ENCODE measurements at places on chromosomes 12 and 14. TPM values are rescaled to one million over a fixed set of nuclear protein-coding genes. Genes with fewer than 3 reads are reported as not detected.

ALDH1L2 gene
- polyA plus RNA-seq: 62.3 TPM

FAM186B gene
- polyA plus RNA-seq: 0.38 TPM

PRB2 gene
- polyA plus RNA-seq: 0.16 TPM

DNA sequence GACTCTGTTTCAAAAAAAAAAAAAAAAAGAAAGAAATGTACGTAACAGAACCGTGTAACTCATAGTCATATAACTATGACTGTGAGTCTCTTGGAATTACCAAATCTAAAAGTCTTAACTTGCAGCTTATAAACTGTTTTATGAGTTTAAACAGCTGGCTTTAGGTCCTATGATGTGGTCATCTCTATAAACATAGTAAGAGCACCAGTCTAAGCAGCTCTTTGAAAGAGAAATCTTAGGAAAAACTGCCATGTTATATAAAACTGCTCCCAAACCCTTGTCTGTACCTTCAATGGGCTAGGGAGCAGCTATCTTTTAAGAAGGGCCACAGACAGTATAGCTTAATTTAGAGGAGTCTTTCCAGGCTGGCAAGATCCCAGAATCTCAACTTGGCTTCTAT lies 115.5 kb upstream of the AEBP2 start:
- no peak for DNase-seq

- no peak for DNase-seq
Measured at GRCh38 chr12:77814386-77814785, 16.3 kb upstream of the NAV3 start.

All from GM23248 (cell line).